Right renal pelvis (tissue), 4 donors: ENCODE measurements at places on chromosomes 1 and 21. TPM values are rescaled to one million over a fixed set of nuclear protein-coding genes. Genes with fewer than 3 reads are reported as not detected.

VTCN1 gene
- 14.2 TPM for polyA plus RNA-seq

S1PR1 gene
- 22.3 TPM for polyA plus RNA-seq

KRTAP19-1 gene
- not detected for polyA plus RNA-seq

B3GALNT2 gene
- 21.4 TPM for polyA plus RNA-seq

EXO1 gene
- polyA plus RNA-seq: 13.2 TPM

E2F2 gene
- 4.4 TPM for polyA plus RNA-seq

CFHR5 gene
- not detected for polyA plus RNA-seq

TP73 gene
- polyA plus RNA-seq: 0.70 TPM

KCNJ15 gene
- 231 TPM for polyA plus RNA-seq

SPRR2E gene
- polyA plus RNA-seq: not detected

PODN gene
- 2.0 TPM for polyA plus RNA-seq

LAPTM5 gene
- 19.3 TPM for polyA plus RNA-seq

APOBEC4 gene
- not detected for polyA plus RNA-seq

S100A5 gene
- polyA plus RNA-seq: 1.1 TPM
